ENCODE measurements at places on chromosomes 7 and 10. TPM values are rescaled to one million over a fixed set of nuclear protein-coding genes. Genes with fewer than 3 reads are reported as not detected.

The TEX47 gene
- total RNA-seq: not detected

GRCh38 chr7:4074407-4074806, 607.7 kb upstream of the FOXK1 start:
- no peak for DNase-seq

DNA sequence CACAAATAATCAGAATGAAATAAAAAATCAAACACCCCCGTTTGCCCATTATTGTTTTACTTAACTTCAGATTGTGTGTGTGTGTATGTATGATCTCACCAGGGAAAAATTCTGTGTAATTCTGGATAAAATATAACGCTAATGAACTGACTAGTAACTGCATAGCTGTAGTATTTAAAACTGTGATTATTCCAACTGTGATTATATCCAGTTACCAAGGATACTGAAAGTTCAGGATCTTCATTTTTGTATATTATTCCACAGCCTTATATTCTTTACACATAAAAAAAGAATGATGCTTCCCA, 2.9 kb downstream of the TWIST1 start:
- no peak for DNase-seq

The MYPN gene
- 338 TPM for total RNA-seq

GRCh38 chr7:75869776-75870379, 9.0 kb upstream of the RHBDD2 start:
- no peak for DNase-seq

DNA sequence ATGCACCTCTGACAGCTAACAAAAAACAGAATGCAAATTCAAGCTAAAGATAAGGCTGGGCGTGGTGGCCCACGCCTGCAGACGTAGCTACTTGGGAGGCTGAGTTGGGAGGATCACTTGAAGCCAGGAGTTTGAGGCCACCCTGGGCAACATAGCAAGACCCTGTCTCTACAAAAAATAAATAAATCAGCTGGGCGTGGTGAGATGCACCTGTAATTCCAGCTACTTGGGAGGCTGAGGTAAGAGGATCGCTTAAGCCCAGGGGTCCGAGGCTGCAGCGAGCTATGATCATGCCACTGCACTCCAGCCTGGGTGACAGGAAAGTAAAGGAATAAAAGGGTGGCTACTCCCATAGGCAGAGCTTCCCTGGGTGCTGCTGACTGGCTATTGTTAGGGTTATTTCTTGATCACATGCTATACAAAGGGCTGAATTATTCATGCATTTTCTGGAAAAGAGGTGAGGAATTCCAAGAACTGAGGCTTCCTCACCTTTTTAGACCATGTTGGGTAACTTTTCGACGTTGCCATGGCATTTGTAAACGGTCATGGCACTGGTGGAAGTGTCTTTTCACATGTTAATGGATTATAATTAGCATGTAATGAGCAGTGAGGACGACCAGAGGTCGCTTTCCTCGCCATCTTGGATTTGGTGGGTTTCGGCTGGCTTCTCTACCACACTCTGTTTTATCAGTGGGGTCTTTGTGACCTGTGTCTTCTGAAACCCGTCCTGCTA, 6.9 kb upstream of the PSMG3 start:
- no peak for DNase-seq

DNA sequence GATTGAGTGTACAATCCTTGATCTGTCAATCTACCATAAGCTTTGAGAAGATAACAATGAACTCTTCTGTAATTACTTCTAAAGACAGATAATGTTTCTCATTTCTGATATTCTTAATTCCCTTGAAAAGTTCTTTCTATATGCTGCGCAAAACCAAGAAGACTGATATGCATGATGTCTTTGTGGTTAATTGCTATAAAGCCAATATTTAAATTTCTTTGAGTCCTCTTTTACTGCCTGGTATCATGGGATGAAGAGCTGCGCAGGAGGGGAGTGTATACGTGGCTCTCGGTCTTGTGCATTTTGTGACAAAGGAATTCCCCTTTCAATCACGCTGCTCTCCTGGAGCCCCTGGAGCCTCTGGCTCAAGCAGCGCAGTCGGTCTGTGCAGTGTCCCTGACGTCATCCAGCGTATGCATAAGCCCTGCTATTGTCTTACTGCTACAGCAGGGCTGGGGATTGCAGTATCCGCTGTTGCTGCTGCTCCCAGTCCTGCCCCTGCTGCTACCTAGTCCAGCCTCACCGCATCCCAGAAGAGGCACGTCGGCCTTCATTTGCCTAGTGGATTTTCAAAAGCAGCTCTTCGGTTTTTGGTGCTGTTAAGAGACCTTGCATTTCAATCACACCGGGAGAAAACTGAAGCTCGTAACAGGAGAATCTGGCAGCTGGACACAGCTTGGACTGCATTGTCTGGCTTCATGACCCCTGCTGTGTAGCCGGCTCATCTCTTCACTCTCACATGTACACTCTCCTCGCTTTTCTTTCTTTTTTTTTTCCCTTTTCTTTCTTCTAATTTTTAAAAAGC, 66.7 kb downstream of the ST7 start:
- DNase-seq: peak; percentile 54

- DNase-seq: peak; percentile 49
Observed at GRCh38 chr10:11164803-11165590, 147.3 kb downstream of the CELF2 start.

DNA sequence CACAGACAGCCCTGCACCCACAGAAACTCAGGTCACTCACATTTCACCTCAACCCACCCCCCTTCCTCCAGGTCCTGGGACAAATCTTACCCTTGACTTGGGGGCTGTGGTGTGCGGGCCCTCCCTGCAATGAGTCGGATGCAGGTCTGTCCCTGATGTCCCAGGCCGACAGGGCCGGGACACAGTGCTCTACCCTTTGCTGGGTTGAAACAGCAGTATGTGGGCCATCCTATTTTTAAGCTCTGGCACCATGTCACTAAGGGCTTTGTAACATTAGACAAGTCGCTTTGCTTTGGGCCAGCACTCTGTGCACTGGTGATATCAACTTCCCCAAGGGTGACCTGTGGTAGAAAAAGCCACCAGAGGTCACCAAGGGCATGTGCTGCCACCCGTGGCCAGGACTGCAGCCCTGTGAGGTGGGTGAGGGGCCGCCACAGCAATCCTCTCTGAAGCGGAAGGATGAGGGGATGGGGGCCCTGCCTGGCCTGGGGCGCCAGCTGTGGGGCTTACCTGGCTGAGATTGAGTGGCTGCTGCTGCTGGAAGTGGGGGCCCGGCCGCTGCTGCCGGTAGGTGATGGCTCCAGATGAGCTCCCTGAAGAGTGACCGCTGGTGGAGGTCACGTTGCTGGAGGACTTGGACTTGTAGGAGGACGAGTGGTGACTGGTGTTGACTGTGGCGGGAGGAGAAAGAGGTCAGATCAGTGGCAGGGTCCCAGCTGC, 51.3 kb downstream of the CLEC2L start:
- DNase-seq: peak; percentile 46

DNA sequence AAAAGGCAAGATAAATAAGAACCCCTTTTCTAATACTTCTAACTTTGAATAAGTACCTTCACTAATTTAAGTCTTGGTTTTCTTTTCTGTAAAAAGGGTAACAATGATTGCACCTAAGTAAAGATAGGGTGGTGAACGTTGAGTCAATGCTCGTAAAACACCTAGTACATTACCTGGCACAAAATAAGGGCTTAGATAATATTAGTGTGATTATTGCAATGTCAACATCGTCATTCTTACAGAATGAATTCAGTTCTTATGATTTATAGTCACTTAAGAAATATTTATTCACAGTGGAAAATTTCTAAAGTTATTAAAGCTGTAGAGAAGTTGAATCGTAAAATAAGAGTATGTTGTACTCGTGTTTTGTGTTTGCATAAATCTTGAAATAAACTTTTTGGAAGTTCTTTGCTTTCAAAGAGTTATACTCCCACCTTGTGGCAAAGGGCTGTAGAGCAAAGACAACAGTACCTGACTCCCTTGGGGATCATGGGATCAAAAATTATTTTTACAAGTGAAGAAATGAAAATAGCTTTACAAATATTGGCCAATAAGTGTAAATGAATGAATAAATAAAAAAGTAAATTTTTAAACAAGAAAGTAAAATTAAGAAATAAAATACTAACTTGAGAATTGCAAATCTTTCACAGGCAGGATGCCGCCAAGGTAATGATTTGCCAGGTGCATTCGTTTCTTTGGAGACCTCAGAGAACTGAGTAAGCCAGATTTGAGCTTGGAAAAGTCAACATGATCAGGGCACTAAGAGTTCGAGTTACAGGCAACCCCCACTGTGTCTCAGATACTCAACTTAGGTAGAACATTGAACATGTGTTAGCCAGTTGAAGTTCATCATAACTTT, 285.8 kb upstream of the CACNA2D1 start:
- DNase-seq: no peak

The SHLD2 gene
- 13.9 TPM for total RNA-seq

DNA sequence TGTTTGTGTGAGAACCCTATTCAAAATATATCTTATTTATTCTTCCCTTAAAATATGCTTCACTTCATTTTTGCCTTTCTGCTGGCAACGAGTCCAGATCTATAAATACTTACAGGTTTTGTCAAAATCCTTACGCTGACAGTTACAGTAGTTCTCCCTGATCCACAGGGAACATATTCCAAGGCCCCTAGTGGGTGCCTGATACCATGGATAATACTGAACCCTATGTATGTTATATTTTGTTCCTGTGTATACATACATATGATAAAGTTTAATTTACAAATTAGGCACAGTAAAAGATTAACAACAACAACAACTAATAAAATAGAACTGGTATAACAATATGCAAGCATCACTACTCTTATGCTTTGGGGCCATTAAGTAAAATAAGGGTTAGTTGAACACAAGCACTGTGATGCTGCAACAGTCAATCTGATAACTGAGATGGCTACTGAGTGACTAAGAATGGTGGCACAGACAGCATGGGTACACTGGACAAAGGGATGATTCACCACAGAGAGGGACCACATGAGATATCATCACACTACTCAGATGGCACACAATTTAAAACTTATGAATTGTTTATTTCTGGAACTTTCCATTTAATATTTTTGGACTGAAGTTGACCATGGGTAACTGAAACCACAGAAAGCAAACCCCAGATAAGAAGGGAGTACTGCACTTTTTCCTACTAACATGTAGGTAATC, 29.4 kb upstream of the PCGF5 start:
- no peak for DNase-seq

The PIP gene
- total RNA-seq: not detected

DNA sequence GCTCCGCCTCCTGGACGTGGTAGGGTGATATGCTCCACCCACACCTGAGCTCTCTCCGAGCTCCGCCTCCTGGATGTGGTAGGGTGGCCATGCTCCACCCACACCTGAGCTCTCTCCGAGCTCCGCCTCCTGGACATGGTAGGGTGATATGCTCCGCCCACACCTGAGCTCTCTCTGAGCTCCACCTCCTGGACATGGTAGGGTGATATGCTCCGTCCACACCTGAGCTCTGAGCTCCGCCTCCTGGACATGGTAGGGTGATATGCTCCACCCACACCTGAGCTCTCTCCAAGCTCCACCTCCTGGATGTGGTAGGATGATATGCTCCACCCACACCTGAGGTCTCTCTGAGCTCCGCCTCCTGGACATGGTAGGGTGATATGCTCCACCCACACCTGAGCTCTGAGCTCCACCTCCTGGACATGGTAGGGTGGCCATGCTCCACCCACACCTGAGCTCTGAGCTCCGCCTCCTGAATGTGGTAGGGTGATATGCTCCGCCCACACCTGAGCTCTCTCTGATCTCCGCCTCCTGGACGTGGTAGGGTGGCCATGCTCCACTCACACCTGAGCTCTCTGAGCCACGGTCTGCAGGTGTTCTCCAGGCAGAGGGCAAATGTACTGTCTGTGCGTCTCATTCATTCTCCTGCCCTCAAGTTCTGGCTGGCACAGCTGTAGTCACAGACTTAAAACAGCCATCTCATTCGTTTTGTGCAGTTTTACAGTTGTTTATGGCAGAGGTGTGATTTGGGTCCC, 252.4 kb downstream of the DIP2C start:
- DNase-seq: no peak

- no peak for DNase-seq
Observed at GRCh38 chr7:16261100-16261499, 160.2 kb downstream of the CRPPA start.

DNA sequence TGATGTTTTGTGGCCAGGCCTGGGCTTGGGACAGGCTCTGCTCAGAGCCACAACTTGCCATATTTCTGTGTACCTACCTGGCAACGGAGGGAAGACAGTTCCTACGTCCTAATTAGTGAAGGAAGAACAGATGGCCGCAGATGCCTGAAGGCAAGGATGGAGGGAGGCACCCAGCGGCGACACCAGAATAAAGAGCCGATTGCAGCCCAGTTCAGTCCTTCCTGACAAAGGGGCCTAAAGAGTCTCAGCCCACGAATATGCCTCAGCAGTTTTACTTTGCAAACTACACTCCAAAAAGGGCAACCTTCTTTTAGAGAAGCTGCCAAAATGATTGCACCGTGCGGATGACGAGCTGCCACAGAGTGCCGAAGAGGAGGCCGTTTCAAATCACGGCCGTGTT, 585.8 kb downstream of the GLRX3 start:
- DNase-seq: no peak

GRCh38 chr10:59945590-59945989, 39.2 kb upstream of the CCDC6 start:
- DNase-seq: no peak

The DNAH11 gene
- 0.28 TPM for total RNA-seq

GRCh38 chr10:32332299-32332750, 14.6 kb downstream of the EPC1 start:
- DNase-seq: no peak

DNA sequence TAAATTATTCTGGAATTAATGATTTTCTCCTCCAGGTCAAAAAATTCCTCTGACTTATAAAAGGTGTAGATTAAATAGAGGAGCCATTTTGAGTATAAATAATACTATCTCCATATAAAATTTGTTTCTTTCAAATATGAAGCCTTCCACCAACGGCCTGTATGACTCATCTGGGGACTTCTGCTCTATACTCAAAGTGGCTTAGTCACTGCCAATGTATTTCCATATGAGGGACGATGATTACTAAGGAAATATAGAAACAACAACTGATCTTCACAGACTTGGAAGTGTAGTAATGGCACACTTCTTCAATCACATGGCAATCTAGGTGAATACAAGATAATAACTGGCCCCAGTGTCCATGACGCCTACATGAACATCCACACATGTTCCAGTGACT, 335.6 kb upstream of the HGF start:
- DNase-seq: no peak

The DMBT1 gene
- total RNA-seq: 0.43 TPM

- DNase-seq: no peak
Observed at GRCh38 chr7:149870274-149870673, 3.5 kb upstream of the ATP6V0E2 start.

The KLF14 gene
- 0.34 TPM for total RNA-seq

- DNase-seq: no peak
Observed at GRCh38 chr10:32263300-32263699, 83.7 kb downstream of the EPC1 start.

The SEMA3C gene
- 18.3 TPM for total RNA-seq

GRCh38 chr7:44394112-44394447, 68.7 kb upstream of the CAMK2B start:
- no peak for DNase-seq

GRCh38 chr7:5063698-5064097, 18.0 kb downstream of the RBAK start:
- DNase-seq: no peak

The BTBD16 gene
- not detected for total RNA-seq
